Activated CD4-positive, alpha-beta T cell treated with anti-CD3 and anti-CD28 coated beads, Interleukin-2, Interleukin-6, amounts not matched to agents 100 ng/mL and 50 ng/mL, durations not matched to agents 16 hours and 8 hours (primary cell): ENCODE measurements at places on chromosomes 16 and 17.

DNA sequence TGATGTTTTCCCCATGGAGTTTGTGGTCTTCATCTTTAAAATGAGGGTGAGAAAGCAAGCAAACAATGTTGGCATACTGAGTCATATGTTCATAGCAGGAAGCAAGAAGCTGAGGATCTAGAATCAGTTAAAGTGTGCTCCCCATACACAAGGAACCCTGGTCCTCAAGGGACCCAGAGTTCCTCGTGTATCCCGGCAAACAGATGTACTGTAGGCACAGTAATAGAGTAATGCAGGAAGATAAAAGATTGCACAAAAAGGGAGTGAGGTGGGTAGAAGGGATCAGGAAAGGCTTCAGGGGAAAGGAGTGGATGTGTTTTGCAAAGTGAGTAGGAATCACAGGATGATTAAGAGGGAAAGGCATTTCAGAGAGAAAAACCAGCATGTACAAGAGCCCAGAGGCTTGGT is 412.3 kb upstream of the CDH11 start:
- no peak for DNase-seq

DNA sequence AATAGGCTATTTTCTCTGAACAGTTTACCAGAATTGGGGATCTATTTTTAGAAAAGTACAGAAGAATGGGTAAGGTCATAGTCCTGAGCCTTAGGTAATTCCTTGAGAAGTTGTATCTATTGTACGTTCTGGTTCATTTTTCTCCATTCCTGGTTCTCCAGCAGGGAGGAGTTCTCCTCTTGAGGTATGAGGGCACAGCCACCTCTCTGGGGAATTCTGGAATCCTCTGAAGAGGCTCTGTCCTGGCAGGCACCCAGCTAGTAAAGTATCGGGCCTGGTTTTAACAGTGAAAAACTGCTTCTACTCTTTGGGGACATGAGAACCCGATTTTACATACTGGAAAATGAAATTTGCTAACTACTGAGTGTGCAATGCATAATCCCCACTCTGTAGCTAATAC is 19.6 kb upstream of the PMFBP1 start:
- DNase-seq, result no peak

- no peak for DNase-seq
Observed at GRCh38 chr16:49528060-49528865, 154.7 kb downstream of the C16orf78 start.

DNA sequence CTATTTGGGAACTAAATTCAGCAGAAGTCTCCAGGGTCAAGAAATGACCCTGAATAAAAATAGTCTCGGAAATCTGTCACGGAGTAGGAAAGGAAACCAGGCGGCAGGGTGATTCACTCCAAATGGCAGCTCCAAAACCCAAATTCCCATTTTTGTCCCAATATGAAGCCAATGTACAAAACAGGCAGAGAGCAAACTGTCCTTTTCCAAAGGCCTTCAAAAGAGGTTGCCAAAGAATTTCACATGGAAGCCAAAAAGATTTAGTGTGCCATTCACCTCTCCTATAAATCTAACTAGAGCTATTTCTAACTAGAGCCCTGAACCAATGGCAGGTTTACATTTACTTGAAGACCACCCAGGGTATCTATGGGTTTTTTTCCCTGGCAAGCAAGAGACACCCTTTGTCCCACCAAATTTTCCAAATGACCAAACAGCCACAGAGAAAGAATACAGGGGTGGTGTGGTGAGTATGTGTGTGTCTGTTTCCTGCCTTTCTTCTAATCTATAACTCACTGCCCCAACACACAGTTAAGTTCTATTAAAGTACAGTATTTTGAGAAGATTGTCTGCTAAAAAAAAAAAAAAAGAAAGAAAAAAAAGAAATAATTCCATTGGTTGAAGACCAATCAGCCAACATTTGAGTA is 6.8 kb downstream of the MYO1D start:
- no peak for DNase-seq

GRCh38 chr16:76123966-76124365 is 153.2 kb upstream of the CNTNAP4 start:
- no peak for DNase-seq

DNA sequence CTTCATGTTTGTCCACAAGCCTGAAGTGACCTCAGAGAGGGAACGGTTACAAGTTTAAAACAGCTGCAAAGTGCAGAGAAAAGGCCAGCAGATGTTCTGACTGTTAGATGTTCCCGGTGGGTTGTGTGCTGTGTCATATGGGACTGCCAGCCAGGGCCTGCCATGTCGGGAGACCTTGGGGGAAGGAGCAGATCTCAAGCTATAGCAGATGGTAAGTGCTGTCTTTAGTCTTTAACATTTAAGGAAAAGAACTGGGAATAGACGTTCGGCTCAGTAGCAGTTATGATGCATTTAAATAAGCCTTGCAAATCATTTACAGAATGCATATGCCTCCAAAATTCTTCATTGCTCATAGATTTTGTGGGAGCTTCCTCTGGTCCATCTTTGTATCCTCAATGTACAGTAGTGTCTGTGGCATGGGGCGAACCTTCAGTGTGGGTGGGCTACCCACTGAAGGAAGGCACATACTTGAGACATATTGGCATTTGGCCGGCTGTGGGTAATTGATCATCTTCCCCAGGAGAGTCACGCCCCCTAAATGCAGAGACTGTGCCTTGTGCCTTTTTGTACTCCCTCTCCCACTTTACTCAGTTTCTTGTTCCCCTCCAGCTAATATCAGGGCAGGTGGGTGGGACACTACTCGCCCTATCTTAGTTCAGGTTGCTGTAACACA is 131.9 kb downstream of the NPIPB5 start:
- no peak for DNase-seq

DNA sequence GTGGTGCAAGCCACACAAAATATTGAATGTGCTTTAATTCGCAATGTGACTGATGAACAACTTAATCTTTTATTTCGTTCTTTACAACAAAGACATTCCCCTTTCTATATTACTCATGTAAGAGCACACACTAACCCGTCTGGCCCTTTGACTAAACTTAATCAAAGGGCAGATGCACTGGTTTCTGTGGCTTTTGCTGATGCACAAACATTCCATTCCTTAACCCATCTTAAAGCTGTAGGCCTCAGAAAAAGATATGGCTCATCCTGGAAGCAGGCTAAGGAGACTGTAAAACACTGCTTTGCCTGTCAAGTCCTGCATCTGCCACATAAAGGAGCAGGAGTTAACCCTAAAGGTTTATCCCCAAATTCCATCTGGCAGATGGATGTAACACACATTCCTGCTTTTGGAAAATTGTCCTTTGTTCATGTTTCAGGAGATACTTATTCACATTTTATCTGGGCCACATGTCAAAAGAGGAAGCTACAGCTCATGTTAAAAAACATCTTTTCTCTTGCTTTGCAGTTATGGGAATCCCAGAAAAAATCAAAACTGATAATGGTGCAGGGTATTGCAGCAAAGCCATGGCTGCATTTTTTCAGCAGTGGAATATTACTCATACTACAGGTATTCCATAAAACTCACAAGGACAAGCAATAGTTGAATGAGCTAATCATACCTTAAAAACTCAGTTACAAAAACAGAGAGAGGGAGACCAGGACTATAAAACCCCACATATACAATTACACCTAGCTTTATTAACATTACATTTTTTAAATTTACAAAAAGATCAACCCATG is 137.2 kb downstream of the AHSP start:
- DNase-seq, result no peak

DNA sequence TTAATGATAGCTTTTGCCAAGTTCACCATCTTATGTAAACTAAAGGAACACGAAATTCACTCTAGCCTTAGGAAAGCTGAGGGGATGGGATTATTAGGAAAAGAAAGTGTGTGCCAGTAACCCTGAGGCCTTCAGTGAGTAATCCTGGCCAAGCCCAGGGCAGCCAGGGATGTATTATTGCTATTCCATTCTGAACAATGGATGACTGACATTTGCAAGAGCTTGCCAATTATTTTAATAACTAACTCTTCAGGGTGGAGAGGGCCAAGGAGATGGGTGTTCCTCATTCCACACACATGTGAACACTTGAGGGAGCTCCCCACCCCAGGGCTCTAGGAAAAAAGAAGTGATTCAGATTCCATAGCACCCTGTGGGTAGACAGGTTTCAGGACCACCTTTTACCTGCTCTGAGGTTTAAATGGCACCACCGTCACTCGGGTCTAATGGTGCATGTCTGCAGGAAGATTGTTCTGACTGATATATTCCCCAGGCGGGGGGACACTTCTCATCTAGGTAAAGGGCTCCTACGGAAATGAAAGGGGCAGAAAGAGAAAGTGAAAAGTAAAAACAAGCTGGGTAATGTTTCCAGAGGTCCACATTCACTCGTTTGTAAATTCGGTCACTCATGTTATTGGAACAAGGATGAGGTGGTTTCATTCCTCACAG is 41.5 kb downstream of the TK2 start:
- no peak for DNase-seq

DNA sequence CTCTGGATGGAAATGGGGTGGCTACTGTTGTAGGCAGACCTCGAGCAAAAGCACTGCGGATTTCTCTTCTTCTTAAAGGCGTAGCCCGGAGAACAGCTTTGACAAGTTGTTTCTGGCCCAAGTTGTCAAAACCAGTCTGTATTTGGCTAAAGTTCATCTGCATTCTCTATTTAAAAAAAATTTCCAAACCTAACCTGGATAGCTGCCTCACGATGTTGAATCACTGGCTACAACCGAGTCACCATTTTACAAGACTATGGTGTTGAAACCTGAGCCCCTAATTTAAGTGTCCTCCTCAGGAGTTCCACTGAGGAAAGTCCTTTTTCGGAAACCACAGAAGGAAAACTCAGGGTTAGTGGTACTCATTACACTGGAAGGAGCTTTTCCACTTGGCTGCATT is 1.5 kb downstream of the SLC16A6 start:
- DNase-seq, result no peak

DNA sequence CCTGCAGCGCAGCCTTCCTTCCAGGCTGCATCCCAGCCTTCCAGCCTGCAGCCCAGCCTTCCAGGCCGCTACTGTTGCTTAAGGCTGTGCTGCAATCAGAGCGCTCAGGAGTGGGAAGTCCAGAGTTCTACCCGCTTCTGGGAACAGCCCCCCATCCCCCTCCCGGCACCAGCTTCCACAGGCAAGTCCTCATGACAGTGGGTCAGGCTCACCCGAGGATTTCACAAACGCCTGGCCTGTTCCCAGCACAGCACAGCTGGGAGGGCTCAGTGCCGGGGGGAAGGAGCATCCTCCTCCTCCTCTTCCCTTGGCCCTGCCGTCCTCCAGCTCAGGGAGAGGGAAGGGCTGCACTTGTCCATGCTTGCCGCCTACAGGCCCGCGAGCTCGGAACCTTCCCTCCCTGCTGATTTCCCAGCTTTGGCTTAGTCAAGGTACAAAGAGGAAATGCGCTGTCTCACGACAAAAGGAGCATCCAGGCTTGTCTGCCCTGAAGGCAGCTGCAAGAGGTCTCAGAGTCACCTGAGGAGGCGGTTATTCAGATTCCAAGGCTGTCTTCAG is 8.3 kb downstream of the SOCS3 start:
- no peak for DNase-seq

- DNase-seq, result no peak
Observed at GRCh38 chr17:64107500-64108236, 22.3 kb downstream of the ERN1 start.

DNA sequence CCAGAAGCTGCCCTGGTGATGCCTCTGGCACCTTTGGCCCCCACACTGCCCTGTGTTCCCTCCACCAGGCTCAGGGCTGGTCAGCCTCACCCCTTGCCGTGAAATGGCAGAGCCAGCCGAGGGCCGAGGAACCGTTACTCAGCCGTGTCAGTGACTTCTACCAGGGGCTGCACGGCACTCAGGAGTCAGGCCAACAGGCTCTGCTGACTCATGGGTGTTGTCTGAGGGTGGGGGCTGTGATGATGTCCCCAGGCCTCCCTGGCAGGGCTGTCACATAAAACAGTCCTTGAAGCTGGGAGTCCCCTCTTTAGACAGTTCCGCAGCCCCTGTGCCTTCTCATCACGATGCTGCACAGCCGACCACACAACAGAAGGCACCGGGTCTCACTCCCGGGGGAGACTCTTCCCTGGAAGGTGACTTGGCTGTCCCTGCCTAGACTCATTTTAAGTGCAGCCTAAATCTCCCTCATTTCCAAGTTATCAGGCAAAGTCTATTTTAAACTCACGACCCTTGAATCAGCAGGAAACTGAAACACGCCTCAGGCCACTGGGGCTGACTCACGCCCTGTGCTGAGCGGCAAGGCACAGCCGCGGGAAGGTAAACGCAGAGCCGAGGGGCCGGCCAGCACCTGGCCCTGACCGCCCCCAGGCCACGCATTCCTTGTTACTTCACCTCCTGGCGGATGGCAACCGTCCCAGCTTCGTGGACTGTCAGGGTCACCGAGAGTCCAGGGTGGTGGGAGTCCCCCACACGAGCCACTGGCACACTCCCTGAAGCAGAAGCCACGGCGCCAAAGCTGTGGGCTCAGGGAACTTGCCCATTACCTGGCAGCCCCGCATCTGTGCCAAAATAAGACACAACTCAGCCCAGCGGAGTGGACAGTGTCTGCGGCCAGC is 102.6 kb downstream of the ZNF778 start:
- peak; percentile 73 for DNase-seq

- no peak for DNase-seq
Observed at GRCh38 chr16:87754535-87754934, 11.3 kb downstream of the KLHDC4 start.

- no peak for DNase-seq
Observed at GRCh38 chr16:67966549-67967182, 1.8 kb downstream of the SLC12A4 start.

- DNase-seq, result no peak
Observed at GRCh38 chr17:16938496-16939207, 33.3 kb downstream of the TNFRSF13B start.

DNA sequence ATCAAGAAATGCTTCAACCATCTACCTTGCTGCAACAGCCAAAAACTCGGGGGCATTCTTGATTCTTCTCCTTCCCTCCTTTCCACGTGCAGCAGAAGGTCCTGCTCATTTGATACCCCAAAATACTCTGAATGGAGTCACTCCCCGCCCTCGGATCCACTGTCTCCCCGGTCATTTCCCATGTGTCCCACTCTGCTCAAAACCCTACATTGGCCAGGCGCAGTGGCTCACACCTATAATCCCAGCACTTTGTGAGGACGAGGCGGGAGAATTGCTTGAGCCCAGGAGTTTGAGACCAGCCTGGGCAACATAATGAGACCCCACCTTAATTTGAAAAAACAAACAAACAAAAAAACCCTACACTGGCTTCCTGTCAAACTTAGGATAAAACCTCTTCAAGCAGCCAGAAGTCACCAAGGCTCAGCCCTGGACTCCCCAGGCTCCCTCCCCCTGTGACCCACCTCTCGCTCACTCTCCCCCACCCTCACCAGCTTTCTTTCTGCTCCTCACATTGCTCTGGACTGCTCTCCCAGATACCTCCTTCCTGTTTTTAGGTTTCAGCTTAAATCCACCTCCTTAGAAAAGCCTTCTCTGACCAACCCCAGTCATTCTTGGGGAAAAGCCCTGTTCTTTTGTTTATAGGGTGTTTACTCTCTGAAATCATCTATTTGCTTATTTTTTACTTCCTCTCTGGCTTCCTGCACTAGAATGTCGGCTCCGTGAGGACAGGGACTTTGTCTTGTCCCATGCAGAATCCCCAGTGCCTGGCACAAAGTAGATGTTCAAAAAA is 2.8 kb downstream of the SLC13A2 start:
- DNase-seq, result no peak
